ENCODE measurements at places on chromosomes 2 and 18.
A peak's percentile ranks its signal among the peaks of the same experiment; 100 is the strongest.

DNA sequence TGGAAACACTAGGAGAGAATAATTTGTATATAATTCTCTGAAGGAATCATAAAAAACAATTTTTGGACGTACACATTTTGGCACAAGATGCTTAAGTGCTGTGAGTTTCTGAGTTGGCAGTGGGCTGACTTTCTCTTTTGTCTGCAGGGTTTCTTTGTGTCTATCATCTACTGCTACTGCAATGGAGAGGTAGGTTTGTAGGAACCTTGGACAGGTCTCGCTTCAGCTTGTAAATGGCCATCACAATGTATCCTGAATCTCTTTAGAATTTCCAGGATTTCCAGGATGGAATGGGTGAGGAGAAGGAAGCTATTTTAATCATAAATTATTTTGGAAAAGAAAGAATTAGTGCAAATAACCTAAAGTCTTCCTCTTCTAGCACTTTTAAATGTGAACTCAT lies 83.9 kb downstream of the PTH2R start:
- no peak for DNase-seq

DNA sequence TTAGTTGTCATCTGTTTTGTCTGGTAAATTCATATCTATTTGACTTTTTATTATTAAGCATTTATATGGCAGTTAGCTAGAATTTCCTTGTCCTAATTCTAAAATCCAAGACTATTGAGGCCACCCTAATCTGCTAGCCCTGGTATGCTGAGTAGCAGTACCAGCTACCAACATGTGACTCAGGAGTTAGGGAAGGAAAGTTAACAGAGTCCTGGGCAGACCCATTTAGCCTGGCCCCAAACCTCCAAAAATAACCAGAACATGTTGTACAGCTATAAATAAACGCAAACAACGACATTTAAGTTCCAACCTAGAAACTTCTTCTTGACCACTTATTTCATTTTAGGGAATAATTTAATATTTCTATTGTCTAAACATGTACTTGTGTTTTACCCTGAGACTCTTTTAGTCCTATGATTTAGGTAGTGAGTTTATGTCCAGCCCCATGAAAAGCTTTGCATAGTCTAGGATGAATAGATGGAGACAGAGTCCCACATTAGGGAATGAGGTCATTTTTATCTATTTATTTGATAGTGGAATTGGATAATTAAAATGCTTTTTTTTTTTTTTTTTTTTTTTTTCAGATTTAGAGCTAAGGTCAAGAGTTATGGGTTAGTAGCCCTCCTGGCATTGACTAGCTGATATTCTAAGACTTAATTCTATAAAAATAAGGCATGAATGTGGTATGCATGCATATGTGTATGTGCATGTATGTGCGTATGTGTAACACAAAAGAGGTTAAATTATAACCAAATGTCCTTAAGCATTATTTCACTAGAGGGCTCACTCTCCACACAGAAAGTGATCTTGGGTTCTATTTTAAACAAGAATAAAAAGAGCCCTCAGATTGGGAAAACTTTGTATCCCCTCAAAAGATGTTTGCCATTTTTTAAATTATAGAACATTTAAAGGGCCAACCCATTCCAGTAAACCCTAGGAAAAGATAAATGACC lies 160.1 kb upstream of the MAPRE2 start:
- DNase-seq, result no peak

DNA sequence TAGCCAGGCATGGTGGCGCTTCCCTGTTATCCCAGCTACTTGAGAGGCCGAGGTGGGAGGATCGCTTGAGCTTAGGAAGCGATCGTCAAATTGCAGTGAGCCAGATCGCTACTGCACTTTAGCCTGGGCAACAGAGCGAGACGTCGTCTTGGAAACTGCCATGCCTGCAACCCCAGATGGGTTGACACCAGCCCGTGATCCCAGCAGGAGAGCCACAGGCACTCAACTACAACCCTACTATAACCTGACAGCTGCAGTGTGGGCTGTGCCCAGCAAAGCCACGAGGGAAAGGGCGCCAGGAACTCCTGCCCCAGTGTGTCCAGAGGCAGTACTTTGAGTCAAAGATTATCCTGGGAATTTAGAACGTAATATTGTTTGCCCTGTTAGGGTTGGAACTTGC lies 85.6 kb downstream of the SS18 start:
- no peak for DNase-seq

- DNase-seq, result no peak
These were observed 977.3 kb upstream of the CDH2 start for GRCh38 chr18:29154196-29154757.

- DNase-seq, result no peak
These were observed 19.7 kb downstream of the CCNYL1 start for GRCh38 chr2:207731138-207731537.

DNA sequence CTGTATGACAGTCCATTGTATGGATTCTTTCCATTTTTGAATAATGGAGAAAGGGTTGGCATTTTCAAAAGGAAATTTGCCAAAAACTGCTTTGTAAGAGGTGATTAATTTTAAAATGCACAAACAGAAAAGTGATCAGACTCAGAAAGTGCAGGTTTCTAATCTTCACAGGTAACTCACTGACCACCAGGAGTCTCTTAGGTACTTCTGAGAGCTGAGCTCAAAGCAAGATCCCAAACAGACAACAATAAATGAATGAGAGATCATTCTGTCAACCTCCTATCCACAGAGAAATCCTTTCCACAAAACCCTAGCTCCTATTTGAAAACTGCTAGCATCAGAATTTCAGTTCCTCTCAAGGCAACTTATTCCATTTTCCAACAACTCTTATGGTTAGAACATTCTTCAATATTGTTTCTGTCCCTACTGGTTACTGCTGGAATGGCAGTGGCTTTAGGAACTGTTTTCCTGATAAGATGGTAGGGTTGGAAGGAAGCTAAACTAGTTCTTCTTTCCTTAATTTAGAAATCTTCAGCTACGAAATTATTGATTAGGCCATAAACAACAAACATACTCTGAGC lies 20.6 kb upstream of the HAAO start:
- no peak for DNase-seq

DNA sequence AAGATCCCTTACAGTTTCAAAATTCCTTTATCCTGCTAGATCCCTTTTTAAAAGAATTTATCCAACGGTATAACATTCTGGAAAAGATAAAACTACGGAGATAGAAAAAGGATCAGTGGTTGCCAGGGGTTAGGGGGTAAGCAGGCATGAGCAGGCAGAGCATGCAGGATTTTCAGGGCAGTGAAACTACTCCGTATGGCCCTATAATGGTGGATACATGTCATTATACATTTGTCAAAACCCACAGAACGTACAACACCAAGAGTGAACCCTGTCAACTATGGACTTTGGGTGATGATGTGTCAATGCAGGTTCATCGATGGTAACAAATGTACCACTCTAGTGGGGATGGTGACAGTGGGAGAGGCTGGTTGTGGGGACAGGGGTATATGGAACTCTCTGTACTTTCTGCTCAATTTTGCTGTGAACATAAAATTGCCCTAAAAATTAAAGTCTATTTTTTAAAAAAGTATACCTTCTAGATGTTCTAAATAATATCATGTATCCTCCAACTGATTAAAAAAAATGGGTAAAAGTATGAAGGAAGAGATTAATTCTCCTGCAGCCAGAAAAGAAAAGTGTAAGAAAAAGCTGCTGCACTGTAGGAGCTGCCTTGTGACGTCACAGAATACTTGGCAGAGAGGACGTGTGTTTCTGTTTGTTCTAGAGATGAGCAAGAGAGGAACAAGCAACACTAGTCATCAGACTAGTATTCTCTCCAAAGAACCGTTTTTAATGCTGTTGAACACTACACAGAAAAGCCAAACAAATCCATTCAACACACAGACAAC lies 23.6 kb downstream of the ANKRD44 start:
- peak; percentile 74 for DNase-seq

DNA sequence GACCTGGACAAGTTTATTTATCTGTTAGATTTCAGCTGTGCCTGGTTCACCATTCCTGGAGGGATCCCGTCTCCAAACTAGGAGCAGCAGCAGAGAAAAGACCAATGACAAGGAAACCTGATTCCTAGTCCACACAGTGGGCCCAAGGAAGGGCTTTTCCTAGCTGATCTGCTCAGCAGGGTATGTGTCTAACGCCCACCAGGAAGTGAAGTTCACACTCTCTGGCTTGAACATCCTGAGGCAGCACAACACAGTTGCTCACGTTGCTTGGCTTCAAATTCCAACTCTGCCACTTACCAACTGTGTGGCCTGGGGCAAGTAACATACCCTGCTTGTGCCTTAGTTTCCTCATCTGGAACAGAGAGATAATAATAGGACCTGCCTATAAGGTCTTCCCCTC lies 42.9 kb downstream of the XDH start:
- DNase-seq, result no peak

DNA sequence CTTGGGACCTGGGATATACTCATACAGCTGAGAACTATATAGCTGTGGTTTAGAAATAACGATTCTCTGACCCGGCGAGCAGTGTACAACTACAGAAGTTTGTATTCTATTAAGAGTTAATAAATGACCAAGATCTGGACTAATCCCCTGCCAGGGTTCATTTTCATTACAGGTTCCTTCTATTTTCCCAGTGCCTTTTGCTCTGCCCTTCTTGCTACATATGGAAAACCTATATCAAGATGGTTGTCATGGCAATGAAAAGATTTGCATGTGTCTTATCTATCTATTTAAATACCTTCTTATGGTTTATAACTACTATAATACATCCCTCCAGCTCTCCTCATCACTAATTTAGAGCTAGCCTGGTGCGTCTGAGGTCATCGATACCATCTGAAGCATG lies 965.2 kb downstream of the BCL11A start:
- no peak for DNase-seq

DNA sequence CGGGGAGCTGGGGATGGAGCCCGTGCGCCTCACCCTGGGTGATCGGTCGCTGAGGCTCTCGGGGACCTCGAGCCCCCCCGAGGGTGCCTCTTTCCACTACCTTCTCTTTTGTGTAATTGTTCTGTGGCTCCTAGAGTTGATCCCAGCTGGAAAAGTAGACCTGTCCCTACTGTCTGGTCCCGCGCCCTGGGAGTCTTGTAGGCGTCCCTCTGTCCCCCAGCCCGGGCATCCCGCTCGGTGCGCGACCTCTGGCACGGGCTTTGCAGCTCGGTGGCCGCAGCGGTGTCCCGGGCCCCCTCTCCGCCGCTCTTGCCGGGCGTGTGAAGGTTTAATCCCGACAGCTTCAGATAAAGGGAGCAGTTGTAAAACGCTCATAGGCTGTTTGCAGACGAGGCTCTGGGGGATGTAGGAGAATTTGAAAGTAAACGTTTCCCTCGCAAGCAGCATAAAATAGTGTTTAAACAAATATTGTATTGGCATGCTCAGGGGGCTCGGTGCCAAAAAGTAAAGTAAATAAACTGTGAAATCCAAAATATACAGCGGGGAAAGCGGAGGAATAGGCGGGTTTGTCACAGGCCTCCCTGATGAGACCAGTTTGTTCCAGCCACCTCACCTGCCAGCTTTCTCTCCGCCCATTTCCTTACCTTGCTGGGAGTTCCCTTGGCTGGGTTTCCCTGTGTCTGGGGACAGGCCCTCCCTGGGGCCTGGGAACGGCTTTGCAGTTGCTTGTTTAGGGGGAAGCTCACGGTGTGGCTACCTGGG lies 1.9 kb downstream of the GLI2 start:
- DNase-seq, result no peak

DNA sequence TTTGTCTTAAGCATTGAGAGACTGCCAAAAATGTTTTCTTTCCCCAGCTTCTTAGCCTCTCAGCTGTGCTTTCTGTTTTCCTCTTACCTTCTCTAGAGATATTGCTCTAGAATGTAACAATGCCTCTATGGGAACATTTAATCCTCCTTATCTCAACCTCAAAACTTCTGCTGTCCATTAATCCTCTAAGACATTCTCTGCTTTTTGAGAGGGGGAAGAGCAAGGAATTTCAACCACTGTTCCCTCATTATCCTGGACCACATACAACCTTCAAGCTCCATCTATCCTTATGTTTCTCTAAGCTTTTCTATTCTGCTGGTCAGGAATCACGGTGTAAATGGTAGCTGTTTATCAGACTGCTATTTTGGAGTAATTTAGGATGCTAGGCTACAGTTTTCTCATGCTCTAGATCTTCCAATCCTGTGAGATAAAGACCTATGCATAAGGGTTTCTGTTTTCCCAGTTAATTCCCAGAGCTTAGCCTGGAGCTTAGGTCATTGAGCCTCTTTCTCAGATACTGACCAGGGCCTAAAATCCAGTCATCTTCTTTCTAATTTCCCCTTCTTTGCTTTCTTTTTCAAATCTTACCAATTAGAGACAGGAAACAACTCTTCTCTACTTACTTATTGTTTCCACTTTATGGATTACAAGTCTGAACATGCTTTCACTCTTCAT lies 282.0 kb downstream of the CALCRL start:
- no peak for DNase-seq

DNA sequence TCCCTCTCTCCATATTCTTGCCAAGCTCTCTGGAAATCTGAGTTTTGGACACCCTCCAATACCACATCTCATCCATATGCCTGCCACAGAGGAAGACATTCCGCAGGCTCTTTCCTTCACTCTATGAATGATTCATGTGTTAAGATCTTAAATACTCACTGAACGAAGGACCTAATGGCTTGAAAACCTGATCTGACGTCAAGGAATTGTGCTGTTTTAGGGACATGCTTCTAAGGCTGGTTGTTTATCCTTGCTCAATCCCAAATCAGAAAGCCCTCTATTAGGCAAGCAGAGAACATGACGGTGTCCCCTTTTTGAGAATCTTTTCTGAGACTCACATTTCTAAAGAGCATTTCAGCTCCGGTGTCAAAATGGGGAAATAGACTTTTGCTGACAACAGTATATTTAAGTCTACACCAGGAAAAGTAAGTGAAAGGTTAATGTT lies 83.7 kb upstream of the GALNT5 start:
- DNase-seq, result peak; percentile 96

DNA sequence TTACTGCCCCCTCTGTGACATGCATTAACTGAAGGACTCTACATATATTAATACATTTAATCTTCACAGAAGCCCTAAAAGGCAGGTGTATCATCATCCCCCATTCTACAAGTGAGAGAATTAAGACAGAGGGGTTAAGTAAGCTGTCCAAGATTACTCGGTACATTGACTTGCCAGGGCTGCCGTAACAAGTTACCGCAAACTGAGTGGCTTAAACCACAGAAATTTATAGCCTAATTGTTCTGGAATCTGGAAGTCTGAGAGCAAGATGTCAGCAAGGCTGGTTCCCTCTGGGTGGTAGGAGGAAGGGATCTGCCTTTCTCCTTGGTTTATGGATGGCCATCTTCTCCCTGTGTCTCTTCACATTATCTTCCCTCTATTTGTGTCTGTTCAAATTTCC lies 605.5 kb downstream of the EPHA4 start:
- DNase-seq, result peak; percentile 17

DNA sequence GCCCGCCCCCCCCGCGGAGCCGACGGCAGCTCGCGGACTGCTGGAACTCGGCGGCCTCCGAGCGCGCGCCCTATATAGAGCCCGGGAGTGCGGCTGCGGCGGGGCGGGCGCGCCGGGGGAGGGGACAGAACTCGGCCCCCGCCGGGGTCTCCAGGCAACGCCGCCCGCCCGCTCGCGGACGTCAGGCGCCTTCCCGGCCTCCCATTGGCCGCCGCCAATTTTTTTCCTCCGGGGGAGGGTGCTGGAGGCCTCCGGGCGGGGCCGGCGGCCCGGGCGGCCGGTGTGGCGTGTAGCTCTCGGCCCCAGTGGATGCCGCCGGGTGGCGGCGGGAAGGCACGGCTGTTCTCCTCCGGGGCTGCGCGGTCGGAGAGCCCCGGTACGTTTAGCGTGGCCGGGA lies at the start of gene ZFP36L2:
ZFP36L2 (minus strand) TSS at position 49 of the 397 bp plus-strand sequence. CDS start 291 bp downstream, outside the sequence.
- peak; percentile 73 for DNase-seq

- no peak for DNase-seq
These were observed 160.2 kb upstream of the CCDC68 start for GRCh38 chr18:55119434-55119833.

- DNase-seq, result no peak
These were observed 1506.8 kb upstream of the TMEFF2 start for GRCh38 chr2:193701484-193701883.

GRCh38 chr2:162579169-162579568 lies 235.2 kb downstream of the GCA start:
- no peak for DNase-seq
